ENCODE measurements at places on chromosomes 1 and 21.

DNA sequence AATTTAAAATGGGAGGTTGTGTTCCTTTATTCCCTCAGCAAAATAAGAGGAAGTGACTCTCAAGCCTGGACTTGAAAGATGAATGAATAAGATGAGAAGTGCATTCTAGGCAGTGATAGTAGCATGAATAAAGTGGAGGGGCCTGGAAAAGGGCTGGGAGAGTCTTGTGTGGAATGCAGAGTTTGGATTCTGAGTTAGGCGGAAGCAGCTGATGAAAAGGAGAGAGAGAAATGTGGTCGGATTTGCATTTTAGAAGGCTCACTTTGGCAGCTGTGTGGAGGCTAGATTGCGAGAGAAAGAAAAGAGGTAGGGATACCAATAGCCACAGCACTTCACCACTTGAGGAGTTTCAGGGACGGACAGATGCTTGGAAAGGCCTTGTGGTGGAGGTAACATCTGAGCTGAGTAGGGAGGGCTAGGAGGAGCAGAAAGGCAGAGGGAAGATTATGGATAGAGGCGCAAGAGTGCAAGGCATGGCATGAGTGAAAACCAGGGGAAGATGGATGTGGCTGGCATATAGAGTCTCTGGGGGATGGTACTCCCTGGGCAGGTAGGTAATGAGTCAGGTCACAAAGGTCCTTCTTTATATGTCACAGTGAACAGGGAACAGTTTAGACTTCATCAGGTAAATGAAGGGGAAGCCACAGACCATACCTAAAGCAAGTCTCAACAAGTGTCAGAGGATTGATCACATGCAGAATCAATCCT lies 59.6 kb downstream of the ST3GAL3 start:
- no peak for DNase-seq

DNA sequence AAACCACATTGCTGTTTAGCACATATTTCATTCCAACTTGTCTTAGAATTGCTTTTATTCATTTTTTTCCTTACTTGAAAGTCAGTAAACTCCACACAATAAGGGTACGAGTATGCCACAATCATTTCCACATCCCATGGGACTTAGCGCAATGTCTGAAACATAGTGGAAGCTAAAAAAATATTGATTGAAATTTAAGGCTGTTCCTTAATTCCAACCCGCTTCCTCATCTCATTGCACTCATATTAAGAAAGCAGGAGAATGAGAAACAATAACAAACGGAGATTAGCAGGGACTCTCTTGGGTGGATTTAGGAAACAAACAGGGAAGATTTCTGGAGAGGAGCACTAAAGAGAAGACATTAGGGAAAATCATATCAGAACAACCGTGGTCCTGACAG lies 39.3 kb upstream of the RGS4 start:
- DNase-seq: no peak

GRCh38 chr1:226063977-226064815 lies 1.7 kb downstream of the H3-3A start:
- DNase-seq: peak; percentile 14

GRCh38 chr1:4986306-4986705 lies 331.9 kb downstream of the AJAP1 start:
- no peak for DNase-seq

DNA sequence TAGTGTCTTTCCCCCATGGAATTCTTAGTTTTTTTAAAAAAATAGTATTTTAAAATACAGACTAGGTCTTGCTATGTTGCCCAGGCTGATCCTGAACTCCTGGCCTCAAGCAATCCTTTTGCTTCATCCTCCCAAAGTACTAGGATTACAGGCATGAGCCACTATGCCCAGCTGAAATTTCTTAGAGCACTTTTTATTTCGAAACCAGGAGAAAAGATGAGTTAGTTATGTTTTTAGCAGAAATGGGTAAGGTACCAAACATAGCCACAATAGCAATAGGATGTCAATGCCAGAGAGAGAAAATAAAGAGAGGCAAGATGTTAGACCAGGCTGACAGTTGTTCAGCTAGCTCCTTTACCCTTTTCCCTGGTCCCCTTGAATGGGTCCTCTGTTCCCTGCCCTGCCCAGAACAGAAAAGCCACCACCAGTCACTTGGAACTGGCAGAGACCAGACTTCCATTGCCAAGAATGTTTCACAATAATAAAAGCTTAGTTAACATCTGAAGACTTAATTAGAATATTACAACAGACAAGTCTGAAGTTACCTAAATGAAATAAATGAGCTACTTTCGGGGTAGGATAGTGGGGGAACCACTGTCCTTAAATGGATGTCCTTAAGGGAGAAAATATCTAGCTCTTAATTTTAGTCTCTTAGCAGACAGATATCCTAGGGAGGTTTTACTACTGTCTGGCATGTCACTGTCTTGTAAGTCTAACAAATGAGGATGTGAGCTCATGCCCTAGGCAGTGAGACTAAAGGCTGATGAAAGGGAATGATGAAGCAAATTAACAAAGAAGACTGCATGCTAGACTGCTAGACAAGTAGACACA lies 54.3 kb downstream of the ABL2 start:
- no peak for DNase-seq
